ENCODE measurements at places on chromosomes 16 and 17.

DNA sequence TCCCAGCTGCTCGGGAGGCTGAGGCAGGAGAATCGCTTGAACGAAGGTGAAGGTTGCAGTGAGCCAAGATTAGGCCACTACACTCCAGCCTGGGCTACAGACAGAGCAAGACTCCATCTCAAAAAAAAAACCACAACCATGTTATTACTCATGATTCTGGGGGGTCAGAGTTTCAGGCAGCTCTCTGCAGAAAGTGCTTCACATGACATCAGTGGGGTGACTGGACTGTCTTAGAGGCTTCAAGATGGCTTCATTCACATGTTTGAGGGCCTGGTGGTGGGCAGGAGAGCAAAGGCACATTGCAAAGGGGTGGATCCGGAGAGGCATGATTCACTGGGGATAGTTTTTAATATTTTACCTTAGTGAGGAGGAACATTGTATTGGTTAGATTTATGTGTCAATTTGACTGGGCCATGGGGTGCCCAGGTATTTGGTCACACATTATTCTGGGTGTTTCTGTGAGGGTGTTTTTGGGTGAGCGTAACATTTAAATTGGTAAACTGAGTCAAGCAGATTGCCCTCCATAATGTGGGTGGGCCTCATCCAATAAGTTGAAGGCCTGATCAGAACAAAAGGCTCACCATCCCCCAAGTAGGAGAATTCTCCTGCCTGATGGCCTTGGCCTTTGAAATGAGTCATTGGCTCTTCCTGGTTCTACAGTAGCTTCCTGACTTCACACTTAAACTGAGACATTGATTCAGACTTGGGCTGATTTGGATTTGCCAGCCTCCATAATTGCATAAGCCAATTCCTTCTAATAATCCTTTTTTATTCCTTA lies 109.8 kb downstream of the GOSR1 start:
- DNase-seq, result no peak

DNA sequence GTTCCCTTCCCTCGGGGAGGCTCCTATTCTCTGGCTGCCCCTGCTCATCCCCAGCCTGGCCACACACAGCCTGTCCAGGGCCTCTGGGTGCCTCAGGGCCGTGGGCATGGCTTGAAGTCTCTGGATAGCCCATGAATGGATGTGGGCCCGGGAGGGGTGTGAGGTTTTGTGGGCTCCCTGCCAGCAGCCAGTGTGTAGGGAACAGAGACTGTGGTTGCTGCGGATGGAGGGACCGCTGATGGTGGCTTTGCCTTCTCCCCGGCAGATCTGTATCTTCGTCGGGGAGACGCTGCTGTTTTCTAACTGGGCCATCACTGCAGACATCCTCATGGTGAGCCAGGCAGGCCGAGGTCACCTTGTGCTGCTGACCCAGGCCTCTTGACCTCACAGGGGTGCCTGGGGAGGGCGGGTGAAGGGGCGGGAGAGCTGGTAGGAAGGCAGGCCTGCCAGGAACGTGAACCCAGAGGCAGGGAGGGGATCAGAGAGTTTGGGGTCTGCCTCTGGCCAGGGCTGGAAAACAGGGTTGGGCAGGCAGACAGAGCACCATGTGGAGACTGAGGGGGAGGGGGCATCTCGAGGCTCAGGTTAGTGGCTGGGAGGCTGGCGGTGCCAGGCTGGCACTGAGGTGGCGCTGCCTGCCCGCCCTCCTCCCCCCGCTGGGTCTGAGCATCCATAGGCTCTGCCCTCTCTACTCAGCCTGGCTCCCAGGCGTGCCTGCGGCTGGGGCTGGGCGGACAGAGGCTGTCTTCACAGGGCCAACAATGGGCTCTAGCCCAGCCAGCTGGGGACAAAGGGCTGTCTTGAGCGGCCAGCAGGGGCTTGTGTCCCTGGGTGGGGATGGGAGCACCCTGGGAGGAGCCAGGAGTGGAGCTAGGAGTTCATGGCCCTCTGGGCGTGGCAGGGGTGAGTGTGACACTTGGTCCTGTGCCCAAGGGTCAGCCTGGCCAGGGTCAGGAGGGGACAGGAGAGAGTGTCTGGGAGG lies 21.4 kb downstream of the MYBBP1A start:
- DNase-seq, result no peak

DNA sequence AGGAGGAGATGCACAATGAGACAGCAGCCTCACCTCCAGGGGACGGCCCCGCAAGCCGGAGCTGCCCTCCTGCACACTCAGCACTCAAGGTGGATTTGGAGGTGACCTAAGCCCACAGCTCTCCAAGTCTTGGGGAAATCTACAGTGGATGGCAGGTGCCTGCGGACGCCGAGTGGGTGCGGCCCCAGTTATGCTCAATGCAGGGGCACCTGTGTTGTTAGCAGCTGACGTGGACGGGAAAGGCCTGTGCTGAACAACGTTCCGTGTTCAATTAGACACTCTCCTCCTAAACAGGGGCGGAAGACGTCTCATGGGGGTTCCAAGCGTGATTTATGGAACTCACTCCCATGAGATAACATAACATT lies 22.0 kb upstream of the METRNL start:
- DNase-seq, result no peak

- DNase-seq, result no peak
Measured at GRCh38 chr17:80492343-80493136, 16.1 kb upstream of the NPTX1 start.

- no peak for DNase-seq
Measured at GRCh38 chr16:85954927-85955519, 56.1 kb downstream of the IRF8 start.

GRCh38 chr17:17134957-17135333 lies 71.2 kb downstream of the PLD6 start:
- DNase-seq, result no peak

- no peak for DNase-seq
Measured at GRCh38 chr16:71409011-71409775, 32.7 kb downstream of the TLE7 start.

GRCh38 chr16:72856797-72857196 lies 191.1 kb downstream of the ZFHX3 start:
- no peak for DNase-seq

- peak; percentile 84 for DNase-seq
Measured at GRCh38 chr16:68079626-68080344, 5.4 kb upstream of the NFATC3 start.

DNA sequence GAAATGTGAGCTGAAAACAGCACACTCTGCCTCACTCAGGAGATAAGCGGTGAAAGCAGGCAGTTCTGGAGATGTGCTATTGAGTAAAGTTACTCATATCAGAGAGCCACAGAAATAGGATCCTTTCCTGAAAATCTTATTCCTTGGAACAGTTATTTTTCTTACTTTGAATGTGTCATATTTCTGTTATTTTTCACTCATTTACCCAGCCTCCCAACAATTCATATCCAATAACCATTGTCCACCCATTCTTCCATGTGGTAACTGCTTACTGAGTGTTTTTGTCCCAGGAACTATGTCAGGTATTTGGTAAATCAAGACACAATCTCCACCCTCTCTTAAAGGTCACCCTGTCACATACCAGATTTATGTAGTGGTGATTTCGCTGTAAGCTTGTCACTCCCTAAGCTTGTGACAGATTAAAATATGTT lies 144.9 kb downstream of the PARN start:
- no peak for DNase-seq

DNA sequence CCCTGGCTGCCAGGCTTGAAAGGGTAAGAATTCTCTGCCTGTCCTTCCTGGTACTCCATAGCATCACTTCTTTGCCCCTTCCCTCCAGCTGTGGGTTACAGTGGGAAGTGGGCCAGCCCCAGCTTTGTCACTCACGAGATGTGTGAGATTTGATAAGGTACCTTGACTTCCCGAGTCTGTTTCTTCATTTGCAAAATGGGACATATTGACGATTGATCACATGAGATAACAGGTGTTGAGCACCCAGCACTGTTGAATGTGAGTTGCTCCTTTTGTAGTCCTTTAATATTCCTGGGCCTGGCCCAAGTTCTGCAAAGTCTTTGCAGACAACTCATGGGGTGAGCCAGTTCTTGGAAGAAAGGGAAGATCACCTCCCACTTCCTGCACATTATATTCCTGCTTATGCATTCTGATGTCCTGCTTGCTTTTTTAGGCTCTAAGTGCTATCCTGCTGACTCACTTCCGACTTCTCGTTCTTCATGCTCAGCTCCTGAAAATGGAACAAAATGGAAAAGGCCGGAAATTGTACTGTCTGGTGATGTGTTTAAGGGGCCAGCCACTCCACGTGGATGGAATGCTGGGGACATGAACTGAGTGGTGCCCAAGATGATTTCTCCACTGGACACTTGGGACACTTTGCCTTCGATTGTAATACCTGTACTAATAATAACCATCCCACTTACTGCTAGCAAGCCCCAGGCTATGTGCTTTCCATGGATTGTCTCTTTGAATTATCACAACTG lies 8.3 kb upstream of the NLK start:
- no peak for DNase-seq

DNA sequence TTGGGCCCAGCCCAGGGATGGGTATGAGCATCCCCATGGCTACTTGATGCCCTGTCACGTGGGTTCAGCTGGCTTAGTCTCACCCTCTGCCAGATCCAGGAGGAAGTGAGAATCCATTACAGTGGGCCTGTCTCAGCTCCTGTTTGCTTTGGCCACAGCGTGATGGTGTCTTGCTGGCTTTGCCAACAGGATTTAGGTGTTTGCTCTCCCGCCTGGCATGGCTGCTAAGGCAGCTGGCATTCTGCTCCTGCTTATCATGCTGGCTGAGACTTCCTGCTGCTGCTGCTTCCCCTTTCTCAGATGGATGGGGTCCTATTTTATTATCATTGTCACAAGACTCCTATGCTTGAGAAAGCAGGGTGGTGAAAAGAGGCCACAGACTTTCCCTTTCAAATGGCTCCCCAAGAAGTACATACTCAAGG lies 28.3 kb upstream of the HOXB13 start:
- no peak for DNase-seq

- DNase-seq, result peak; percentile 53
Measured at GRCh38 chr16:51818342-51818944, 667.4 kb upstream of the SALL1 start.

DNA sequence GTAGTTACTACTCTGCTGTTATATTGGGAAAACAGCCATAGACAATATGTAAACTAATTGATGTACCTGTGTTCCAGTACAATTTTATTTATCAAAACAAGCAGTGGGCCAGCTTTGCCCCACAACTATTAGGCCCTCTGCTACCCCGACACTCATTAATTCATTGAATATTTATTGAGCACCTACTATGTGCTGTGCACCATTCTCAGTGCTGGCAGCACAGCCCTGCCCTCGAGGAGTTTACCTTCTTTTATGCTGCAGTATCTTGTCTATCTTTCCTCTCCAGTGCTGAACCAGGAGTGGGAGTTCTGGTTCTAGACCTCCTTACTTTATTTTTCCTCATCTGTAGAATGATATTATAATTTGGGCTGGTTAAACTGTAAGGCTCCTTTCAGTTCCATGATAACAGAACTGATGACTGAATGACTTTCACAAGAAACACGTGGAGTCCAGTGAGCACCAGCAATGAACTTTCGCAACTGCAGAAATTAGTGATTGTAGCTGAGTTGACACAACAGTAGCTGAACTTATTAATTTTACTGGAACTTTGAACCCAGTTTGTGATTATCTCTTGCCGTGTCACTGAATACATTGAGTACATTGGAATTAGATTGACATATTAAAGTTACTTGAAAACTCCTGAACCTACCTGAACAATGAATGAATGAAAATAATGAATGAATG lies 2.4 kb downstream of the GOSR2 start:
- DNase-seq, result no peak

GRCh38 chr17:78316867-78317789 lies 42.7 kb downstream of the SOCS3 start:
- no peak for DNase-seq

DNA sequence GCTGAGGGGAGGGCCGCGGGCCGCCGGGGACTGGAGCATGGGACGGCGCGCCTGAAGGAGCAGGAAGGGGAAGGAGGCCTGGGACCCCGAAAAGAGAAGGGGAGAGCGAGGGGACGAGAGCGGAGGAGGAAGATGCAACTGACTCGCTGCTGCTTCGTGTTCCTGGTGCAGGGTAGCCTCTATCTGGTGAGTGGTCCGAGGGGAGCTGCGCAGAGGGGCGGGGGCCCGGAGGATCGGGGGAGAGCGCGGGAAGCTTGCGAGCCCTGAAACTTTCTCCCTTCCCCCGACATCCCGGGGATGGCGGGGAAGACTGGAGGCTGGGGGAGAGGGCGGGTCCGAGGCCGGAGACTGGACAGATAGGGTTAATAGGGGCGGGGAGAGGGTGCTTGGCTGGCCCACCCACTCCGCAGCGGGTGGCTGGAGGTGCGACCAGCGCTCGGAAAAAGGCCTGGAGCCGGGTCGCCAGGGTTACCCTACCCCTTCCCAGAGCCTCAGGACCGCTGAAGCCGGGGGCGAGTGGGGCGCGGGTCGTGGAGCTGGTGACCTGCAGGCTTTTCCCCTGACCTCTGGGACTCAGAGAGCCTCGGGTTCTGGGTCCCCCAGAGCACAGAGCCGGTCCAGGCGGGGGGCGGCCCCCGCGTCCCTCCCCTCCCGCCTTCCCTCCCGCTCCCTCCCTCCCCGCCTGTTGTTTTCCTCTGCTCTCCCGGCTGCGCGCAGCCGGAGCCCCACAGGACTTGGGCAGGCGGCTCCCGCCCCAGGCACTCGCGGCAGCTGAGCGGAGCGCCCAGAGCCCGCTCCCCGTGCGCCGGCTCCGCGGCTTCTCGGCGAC lies 631 bp downstream of the NXPH3 start:
- DNase-seq, result no peak

GRCh38 chr16:66551348-66551759 lies 1.0 kb upstream of the CKLF start:
- peak; percentile 77 for DNase-seq

DNA sequence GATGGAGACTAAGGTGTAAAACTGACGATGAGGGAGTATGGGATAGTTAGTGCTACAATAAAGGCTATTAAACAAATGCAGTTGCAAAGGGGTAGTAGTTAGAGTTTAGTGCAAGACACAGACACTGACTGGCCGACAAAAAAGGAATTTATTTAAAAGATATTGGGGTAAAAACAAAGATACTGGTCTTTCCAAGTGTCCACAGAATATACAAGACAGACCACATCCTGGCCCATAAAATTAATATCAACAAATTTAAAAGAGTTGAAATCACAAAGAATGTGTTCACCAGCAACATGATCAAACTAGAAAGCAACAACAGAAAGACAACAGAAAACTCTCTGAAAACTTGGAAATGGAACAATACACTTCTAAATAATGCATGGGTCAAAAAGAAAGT lies 54.7 kb downstream of the CFDP1 start:
- no peak for DNase-seq

- DNase-seq, result no peak
Measured at GRCh38 chr17:69451416-69452394, 37.2 kb downstream of the MAP2K6 start.

- no peak for DNase-seq
Measured at GRCh38 chr16:1089439-1089821, 6.6 kb downstream of the C1QTNF8 start.

GRCh38 chr16:17949141-17949981 lies 387.2 kb downstream of the NPIPA8 start:
- no peak for DNase-seq

- DNase-seq, result no peak
Measured at GRCh38 chr16:3004319-3004718, 8.4 kb upstream of the CLDN9 start.

- no peak for DNase-seq
Measured at GRCh38 chr17:65020284-65020683, 36.3 kb downstream of the GNA13 start.
